ENCODE measurements at places on chromosomes 2 and 18.

DNA sequence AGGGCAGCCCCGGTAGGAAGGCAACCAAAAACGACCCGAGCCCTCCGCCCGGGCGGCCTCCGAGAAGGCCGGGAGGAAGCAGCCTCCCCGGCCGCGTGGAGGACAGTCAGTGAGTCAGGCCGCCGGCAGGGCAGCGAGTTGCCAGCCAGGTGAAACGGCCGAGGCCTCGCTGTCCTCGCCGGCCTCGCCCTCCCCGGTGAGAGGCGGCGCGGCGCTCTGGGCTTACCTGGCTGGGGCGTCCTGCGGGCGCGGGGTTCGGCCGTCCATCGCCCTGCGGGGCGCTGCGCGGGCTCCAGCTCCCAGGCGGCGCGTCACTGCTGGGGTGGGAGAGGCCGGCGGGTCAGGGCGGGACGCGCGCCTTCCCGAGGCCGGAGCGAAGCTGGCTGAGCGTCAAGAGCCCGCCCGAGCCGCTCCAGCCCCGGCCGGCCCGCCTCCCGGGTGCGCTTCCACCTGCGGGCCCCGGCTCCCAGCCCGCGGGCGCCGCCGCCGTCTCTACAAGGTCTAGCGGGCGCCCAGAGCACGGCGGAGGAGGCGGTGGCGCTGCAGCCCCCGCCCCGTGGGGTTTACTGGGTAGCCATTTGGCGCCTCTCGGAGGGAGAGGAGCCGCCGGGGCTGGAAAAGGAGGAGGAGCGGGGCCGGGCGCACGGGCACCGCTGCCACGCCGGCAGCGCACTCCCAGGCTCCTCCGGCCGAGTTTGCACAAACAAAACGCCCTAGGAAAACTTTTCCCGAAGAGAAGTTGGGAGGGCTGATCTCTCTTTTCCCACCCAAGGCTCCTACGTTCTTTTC lies 499 bp downstream of the COBLL1 start:
- no peak for DNase-seq

DNA sequence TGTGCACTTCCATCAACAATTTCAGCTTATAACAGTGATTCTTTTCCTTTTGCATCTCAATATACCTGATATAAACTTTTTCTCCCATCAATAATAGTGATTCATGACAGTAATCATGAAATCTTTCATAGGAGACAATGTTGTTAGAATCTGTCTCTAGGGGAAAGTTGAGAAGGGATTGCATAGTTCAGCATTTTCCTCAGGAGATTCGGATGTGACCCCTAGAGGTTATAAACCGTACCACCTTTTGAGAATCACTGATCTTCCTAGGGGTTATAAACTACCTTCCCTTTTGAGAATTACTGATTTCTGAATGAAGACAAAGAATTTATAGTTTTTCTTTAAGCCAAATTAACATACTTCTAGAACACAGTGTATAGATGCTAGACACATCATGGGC lies 53.0 kb upstream of the GALNT3 start:
- no peak for DNase-seq

- no peak for DNase-seq
These were observed 132.8 kb upstream of the PDE1A start for GRCh38 chr2:182559623-182560022.

- no peak for DNase-seq
These were observed 770.8 kb downstream of the DSC3 start for GRCh38 chr18:30271716-30272115.

- no peak for DNase-seq
These were observed 21.9 kb downstream of the CCBE1 start for GRCh38 chr18:59675346-59675745.

GRCh38 chr2:43937269-43937820 lies 58.4 kb downstream of the LRPPRC start:
- DNase-seq, result no peak

Data from NCI-H774 (cell line).